ENCODE measurements at places on chromosomes 2 and 18.

DNA sequence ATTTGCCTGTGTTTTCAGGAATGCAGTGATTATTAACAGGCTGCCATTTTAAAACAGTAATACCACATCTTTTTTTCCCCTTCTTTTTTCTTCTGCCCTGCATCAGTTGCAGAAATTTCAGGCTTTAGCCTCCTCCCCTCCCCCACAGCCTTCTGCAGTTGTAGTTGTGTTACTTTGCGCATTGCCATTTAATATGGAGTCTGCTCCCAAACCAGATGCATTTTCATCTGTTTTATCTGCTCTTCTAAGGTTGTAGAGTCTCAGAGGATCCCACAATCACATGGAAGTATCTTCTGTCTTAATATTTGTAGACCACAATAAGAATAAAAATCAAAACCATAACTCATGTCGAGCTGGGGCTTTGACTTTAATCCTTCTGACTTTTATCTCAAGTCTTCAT, 3.8 kb downstream of the ASXL3 start:
- no peak for DNase-seq

DNA sequence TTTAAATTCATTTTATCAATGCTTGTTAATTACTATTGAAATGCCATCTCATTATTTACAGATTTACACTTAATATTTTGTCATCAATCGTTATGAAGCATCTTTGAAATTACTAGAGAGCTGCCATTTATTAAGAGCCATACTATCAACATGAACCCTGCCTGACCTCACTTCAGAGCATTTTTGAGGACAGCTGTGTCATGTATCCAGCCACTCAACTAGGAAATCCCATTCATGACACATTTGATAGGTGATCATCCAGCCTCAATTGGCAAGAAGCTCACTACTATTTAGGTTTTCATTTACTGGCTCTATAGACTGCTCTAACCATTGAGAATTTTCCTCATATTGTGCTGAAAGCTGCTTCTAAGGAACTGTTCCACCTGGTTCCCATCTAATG, 40.6 kb upstream of the TLK1 start:
- DNase-seq: no peak

GRCh38 chr2:179171371-179171770, 93.3 kb downstream of the SESTD1 start:
- no peak for DNase-seq

- no peak for DNase-seq
These were observed 208.7 kb downstream of the CYP26B1 start for GRCh38 chr2:71938659-71939587.

DNA sequence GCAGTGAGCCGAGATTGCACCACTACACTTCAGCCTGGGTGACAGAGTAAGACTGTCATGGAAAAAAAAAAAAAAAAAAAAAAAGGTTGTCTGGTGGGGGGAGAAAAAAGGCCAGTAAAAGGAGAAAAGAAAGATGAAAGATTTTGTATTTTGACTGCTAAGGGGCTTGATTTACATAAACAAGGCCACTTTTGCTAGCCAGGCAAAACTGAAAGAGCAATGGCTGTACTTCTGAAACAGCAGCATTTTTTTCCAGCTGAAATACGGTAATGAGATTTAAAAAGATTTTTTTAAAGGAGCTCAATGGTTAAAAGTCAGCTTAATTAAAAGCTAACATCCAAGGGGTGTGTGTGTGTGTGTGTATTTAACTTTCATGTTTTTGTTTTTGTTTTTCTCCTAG, 11.3 kb upstream of the OXER1 start:
- DNase-seq: no peak

GRCh38 chr2:42795841-42796301, 3.5 kb upstream of the HAAO start:
- no peak for DNase-seq

- DNase-seq: no peak
These were observed 42.6 kb downstream of the HDAC4 start for GRCh38 chr2:239358062-239358754.

DNA sequence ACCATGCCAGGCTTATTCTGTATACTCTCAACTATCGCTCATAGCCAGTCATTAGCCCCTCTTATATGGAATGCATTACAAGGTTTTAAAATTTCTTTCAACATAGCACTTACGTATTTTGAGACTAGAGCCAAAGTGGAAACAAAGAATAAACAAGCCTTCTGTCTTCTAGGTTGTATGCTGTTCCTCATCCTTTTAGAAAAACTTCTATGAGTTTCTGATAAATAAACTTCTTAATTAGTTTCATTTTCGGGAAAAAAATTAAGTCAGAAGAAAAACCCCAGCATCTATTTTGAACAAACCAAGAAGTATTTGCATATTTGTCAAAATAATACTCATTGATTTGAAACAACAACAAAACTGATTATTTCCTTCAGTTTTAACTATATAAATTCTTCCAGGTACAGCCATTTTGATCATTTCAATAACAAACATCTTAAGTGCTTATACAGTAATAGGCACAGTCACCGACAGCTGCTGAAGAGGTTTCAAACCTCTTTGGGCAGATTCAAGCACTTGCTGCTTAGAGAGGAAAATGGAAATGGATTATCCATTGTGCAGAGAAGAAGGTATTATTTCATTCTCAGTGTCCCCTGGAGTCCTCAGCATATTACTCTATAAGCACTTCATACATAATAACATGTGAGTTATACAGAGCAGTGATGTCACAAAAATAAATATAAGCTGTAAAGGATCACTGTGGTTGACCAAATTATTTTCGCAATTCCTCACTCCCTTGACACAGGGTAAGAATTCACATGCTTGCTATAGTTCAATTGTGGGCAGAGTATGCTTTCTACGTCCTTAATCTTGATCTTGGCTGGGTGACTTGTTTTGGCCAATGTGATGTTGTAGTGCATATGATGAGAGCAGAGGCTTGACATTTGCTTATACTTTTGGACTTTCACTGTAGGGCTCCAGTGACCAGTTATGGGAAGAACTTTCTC, 833.8 kb downstream of the TRIB2 start:
- no peak for DNase-seq

DNA sequence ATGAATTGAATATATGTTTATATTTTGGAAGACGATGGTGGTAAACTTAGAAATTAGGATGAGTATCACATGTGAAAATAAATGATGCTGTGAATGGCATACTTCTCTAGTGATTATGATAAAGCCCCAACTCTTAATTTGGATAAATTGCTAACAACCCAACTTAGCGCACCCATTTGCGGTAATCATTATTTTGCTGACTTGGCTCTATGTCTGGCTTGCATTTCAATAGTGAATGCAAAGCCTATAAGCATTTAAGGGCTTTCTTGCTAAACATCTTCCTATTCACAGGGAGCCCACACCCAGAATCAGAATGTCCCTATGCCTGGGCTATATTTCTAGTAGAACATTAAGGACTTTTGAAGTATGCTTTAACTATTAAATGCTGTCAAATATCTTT, 910.7 kb upstream of the FANCL start:
- no peak for DNase-seq

DNA sequence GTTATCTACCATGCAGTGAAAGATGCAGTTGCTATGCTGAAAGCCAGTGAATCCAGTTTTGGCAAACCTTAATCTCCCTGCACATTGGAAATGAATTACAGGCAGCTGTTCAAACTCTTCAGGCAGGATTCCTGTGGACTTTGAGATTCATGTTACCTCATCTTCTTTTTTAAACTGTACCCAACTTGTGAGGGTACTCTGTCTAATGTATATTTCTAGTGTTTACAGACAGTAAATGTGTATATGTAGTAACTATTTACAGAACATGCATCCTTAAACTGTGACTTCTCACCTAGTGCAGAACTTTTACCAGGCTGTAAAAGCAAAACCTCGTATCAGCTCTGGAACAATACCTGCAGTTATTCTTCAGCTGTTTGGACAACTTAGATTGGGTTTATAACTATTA, 50.9 kb downstream of the KDM3A start:
- DNase-seq: no peak

GRCh38 chr2:218896501-218897393, 16.1 kb downstream of the WNT10A start:
- DNase-seq: no peak

- no peak for DNase-seq
These were observed 69.9 kb downstream of the RHOB start for GRCh38 chr2:20516646-20517341.

- DNase-seq: no peak
These were observed 97.2 kb upstream of the TMEM17 start for GRCh38 chr2:62603154-62603712.
